NCI-H187 treated with DMSO at 0.1 percent for 48 hours (cell line): ENCODE measurements at places on chromosomes 7 and 10.

GRCh38 chr7:76428868-76429805 is 4.4 kb downstream of the ZP3 start:
- DNase-seq, result no peak

GRCh38 chr10:4242561-4243035 is 457.6 kb upstream of the KLF6 start:
- no peak for DNase-seq

GRCh38 chr7:108003599-108003935 is 606 bp upstream of the LAMB1 start:
- no peak for DNase-seq

DNA sequence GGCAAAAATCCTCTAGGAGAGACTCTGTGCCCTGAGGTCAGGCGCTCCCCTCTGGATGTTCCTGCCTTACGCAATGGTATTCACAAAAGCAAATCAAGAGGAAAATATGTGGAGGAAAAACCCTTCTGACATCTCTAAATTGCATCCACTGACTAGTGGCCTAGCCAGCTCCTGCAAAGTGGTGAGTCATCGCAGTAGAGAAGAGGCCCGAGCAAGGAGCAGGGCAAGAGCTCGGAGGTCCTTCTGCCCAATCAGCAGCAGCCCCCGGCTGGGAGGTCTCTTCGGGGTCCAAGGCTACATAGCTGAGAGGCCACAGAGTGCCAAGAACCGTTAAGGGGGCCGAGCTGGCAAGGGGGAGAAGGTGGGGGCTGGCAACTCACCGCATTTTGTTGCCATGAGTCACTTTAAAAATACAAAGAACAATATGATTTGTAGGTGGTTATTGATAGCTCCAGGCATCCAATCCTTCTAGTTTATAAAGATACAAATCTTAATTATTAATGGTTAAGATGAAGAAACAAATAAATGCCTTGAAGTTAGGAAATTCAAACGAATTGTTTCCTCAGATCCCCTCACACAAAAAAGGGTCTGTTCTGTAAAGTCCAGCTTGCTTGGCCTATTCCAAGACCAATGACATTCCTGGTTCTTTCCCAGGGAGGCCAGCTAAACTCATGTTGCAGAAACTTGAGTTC is 161.6 kb downstream of the PKD1L1 start:
- no peak for DNase-seq
